ENCODE measurements at places on chromosomes 7 and 10. TPM values are rescaled to one million over a fixed set of nuclear protein-coding genes. Genes with fewer than 3 reads are reported as not detected.
A peak's percentile ranks its signal among the peaks of the same experiment; 100 is the strongest.

Gene UNCX
- not detected for total RNA-seq

DNA sequence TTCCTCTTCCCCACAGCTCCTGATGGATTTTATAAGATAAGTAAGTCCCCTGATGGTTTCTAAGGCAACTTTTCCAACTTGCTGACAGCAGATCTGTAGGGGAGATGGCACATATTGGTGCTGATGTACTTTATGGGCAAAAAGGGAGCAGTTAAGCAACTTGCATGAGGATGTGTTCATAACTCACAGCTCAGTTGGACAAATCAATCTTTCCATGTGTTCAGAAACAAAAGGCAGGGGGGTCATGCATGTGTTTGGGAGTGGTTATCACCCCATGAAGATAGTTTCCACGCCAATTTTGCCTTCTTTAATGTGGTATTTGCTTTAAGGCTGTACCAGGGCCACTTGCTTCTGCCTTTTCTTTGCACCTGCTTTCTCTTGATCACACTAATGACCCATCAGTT lies 6.1 kb downstream of the RBM20 start:
- H3K4me1 ChIP-seq = peaks cover 11% of the 10 kb centered on the region
- peaks cover 37% of the 10 kb centered on the region for H3K27me3 ChIP-seq
- H3K4me3 ChIP-seq = no peak overlapping the region
- no peak overlapping the region for H3K27ac ChIP-seq

- DNase-seq = no peak
- H3K4me3 ChIP-seq = no peak overlapping the region
- H3K36me3 ChIP-seq = no peaks in the 10 kb centered on the region
- no peak overlapping the region for H3K27ac ChIP-seq
Measured at GRCh38 chr7:32275216-32276009, 205.2 kb upstream of the PDE1C start.

GRCh38 chr7:122300956-122301833 lies 3.4 kb downstream of the FEZF1 start:
- peak overlapping the region; percentile 96 for H3K27ac ChIP-seq
- H3K4me3 ChIP-seq = peak overlapping the region; percentile 92
- DNase-seq = peak; percentile 30
- peaks cover 15% of the 10 kb centered on the region for H3K36me3 ChIP-seq
- H3K4me1 ChIP-seq = peaks cover 20% of the 10 kb centered on the region
- H3K27me3 ChIP-seq = no peaks in the 10 kb centered on the region

Gene CADPS2
- total RNA-seq = 13.2 TPM

Gene AKR1C8
- total RNA-seq = not detected

Gene OPN4
- not detected for total RNA-seq

GRCh38 chr7:45088821-45089340 lies at the start of gene NACAD:
Gene NACAD (minus strand): TSS chr7:45088969. CDS start chr7:45088894, 75 bp downstream.
- H3K27ac ChIP-seq = no peak within 1 kb of the TSS
- peak within 1 kb of the TSS; percentile 77 for H3K4me3 ChIP-seq
- peaks cover 6% of the 10 kb centered on the region for H3K4me1 ChIP-seq
- DNase-seq = peak; percentile 63
- H3K27me3 ChIP-seq = peaks cover 30% of the 10 kb centered on the region

DNA sequence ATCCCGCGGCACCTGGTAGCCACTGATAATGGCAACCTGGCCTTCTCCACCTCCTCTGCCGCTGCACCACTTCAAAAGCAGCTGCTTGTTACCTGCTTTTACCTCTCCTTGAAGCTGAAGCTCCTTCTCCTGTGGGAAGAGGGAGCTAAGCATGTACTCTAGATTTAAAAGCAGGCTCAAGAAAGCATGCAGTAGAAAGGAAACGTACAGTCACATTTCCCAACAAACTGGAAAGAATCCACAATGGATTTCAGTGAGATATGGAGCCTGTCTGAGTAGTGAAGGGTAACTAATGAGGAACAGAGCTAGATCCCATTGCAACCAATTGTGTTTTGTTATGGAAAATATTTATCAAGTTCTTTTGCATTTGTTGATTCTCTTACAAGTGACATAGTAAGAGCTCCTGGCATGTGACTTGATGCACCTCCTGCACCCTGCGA lies 457.4 kb upstream of the GALNT17 start:
- no peaks in the 10 kb centered on the region for H3K36me3 ChIP-seq
- H3K4me3 ChIP-seq = no peak overlapping the region
- H3K4me1 ChIP-seq = peaks cover 22% of the 10 kb centered on the region
- no peaks in the 10 kb centered on the region for H3K27me3 ChIP-seq

Measured in neural progenitor cell (in vitro differentiated cells).